ENCODE measurements at places on chromosomes 6 and 20. TPM values are rescaled to one million over a fixed set of nuclear protein-coding genes. Genes with fewer than 3 reads are reported as not detected.

The ZNF322 gene
- total RNA-seq: 28.3 TPM

DNA sequence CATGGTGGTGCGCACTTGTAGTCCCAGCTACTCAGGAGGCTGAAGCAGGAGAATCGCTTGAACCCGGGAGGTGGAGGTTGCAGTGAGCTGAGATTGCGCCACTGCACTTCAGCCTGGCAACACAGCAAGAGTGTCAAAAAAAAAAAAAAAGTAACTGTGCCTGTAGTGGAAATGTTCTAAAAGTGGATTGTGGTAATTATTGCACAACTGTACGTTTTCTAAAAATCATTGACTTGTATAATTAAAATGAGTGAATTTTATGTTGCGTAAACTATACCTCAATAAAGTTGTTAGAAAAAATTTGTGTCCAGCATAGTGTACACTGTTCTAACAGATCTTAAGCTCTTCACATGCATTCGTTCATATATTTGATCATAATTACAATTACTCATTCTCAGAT is 5.5 kb downstream of the SEC23B start:
- no peak for DNase-seq

The RPS6KA2 gene
- total RNA-seq: 4.2 TPM

- DNase-seq: no peak
These were observed 21.6 kb downstream of the KCNB1 start for GRCh38 chr20:49460916-49461315.

The RRBP1 gene
- 42.8 TPM for total RNA-seq

GRCh38 chr20:17871886-17872285 is 96.7 kb downstream of the SNX5 start:
- no peak for DNase-seq

The TMEM200A gene
- 1.9 TPM for total RNA-seq

DNA sequence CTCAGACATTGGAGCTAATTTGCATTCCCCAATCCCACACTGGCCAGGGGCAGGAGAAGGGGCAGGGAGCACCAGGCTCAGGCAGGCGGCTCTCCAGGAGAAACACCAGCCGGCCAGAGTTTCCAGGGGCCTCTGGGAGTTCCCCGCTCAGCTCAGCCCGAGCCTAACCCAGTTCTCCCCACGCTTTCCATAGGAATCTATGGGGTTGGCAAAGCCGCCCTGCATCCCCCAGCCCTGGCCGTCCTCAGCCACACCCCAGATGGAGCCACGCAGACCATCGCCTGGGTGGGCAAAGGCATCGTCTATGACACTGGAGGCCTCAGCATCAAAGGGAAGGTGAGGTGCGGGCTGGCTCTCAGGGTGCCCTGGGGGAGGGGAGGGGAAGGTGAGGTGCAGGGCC is 8.2 kb downstream of the NPEPL1 start:
- DNase-seq: no peak

DNA sequence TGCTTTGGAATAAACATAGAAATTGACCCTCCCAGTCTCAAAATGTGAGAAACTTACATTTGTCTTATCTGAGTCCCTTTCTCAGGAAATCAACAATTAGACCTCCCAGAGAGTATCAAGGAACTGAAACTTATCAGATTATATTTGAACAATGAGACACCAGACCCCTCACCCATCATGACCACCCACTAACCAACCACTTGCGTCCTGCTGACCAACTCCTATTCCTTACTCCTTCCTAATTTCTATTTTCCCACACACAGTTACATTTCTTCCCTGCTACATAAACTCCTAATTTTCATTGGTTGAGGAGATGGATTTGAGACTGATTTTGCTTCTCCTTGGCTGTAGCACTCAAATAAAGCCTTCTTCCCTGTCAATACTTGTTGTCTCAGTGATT is 97.9 kb downstream of the TPBG start:
- DNase-seq: peak; percentile 37

The ZNF311 gene
- not detected for total RNA-seq

The TAF8 gene
- total RNA-seq: 43.1 TPM

DNA sequence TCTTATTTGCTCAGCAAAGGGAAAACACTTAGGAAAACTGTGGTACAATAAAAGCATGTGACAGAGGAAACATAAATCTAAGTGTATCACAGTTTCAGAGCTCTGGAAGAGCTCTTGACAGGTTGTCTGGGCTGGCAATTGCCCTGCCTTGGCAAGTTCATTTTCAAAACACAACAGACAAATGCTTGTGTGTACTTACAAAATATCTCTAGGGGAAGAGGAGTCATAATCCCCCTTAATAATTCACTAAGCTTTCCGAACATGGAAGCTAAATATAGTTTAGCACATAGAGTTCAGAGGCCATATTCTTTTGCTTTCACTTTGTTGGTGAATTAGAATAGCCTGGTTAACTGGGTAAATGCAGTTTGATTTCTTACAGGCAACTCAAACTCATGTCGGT is 211.6 kb upstream of the THEMIS start:
- peak; percentile 5 for DNase-seq

DNA sequence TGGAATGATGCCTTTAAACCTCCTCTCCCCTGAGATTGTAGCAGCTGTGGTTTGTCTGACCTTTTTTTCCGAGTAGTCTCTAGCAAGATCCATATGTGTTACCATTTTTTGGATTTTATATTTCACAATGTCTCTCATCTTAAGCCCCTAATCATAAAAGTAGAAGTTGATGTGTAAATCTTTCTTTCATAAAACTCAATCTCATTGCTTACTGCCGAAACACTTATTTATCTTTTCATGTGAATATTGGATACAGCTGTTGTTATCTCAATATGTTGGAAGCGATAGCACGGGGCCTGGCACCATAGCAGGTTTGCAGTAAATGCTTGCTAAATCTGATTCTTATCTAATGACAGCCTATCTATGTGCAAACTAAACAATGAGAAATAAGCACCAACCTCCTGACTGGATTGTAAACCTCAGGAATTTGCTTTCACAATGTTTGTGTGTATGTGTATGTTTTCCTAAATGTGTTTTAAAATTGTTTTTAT is 14.2 kb downstream of the SMPDL3A start:
- DNase-seq: no peak

The TP53TG5 gene
- not detected for total RNA-seq

The SIRPG gene
- total RNA-seq: not detected

The ANKEF1 gene
- not detected for total RNA-seq

The CRISP2 gene
- not detected for total RNA-seq

DNA sequence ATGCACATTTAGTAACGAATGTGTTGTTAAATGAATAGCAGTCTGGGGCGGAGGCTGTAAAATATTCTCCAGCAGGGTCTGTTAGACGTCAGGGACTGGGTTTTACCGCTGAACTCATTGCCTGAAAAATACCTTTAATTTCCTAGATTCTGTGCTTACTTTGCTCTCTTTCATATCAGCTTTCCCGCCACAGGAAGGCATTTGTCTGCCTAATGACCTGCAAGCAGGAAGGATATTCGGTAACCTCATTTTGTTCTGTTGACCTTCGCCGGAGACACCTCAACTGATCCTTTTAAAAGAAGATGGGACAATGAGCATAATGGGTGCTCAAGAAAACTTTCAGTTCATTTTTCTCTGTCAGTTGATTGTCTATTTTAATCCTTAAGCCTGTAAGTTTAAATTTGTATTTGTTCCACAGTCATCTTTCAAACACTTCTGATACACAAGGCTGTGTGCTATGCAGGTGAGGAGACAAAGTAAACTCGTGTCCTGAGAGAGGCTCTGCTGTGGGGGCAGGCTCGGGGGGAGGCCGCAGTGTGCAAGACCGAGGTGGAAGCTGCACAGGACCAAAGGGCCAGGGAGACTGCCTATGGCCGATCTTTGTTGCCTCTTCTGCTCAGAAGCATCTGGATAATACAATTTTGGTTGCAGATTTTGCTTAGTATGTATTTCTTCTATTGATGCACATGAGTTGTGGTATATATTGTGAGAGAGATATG is 27.4 kb upstream of the SIM1 start:
- no peak for DNase-seq

DNA sequence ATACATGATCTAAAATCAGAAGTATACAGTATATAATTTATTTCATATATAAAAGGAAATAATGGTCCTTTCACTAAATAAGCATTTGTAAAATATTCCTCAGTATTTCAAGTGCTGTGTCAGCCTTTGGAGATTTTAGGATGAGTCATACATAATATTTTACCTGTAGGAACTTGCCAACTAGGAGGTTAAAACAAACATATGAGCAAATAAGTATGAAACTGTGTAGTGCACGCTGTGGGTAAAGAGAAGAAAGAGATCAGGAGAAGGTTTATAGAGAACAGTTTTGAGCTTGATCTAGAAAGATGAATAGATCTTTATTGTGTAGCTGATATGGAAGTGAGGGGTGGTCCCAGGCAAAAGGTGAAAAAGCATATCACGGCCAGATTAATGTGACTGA is 169.9 kb upstream of the RNF217 start:
- no peak for DNase-seq

DNA sequence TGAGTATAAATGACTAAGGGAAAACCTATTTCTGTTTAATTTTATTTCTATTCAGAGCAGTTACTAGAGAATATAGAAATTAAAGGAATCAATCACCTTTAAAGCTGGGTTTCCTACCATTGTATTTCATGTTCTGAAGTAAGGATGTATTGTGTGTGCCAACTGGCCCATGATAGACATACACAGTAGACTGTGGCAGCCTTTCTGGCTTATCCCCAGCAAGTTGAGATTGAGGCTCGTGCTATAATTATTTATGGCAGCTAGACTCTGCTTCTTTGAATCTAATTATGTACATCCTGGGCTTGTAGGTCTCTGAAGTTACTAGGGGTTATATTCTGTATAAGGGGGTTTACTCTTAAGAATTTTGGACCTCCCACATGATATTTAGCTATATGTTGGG is 44.4 kb downstream of the ZNF292 start:
- DNase-seq: no peak

- no peak for DNase-seq
These were observed 106.7 kb upstream of the CST7 start for GRCh38 chr20:24842274-24842917.

GRCh38 chr20:11000416-11000815 is 326.6 kb upstream of the JAG1 start:
- DNase-seq: no peak

GRCh38 chr6:75431379-75431778 is 62.2 kb downstream of the FILIP1 start:
- DNase-seq: peak; percentile 80

- no peak for DNase-seq
These were observed 304.2 kb upstream of the PRDM1 start for GRCh38 chr6:105781915-105782314.

The ID4 gene
- total RNA-seq: 0.66 TPM

GRCh38 chr6:106546691-106547414 is 82.4 kb downstream of the RTN4IP1 start:
- no peak for DNase-seq

- DNase-seq: no peak
These were observed 126.4 kb upstream of the MAFB start for GRCh38 chr20:40815156-40816038.

- DNase-seq: no peak
These were observed 80.3 kb downstream of the ZDHHC14 start for GRCh38 chr6:157461000-157461915.

The SOX12 gene
- 12.7 TPM for total RNA-seq

DNA sequence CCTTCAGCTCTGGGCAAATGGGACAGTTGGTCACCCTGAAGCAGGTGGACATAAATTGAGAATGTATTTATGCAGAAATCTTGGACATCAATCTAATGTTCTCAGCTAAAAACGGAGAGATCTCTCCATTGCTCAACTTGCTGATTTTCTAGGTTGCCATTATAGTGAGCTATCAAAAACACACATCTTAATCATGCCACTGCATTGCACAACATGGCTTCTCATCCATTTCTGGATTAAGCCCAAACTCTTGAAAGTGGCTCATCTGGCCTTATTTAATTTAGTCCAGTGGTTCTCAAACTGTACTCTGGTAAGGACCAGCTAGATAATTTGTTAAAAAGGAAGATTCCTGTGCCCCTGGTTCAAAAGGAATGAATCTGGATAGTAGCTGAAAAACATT is 324.9 kb upstream of the CITED2 start:
- no peak for DNase-seq

GRCh38 chr6:127102859-127103258 is 15.6 kb upstream of the RSPO3 start:
- DNase-seq: no peak

DNA sequence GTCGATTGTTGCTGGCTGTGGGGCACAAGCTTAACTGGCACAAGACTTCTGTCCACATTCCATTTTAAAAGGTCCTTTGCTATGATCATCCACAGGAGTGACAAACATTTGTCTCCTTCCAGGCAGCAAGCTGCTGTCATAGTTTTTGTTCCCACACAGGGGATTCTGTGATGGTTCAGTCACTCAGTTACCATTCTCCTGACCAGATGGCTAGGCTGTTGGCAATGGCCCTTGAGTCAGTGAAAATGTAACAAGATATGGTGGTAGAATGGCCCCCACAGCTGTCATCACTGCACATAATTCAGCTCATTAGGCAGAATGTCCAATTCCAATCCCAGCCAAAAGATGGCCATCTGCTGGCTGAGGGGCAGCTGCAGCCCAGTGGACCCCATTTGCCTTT is 13.7 kb downstream of the BPIFA1 start:
- peak; percentile 17 for DNase-seq

GRCh38 chr6:99612551-99613408 is 6.1 kb downstream of the PRDM13 start:
- peak; percentile 38 for DNase-seq

The HLA-DQB2 gene
- total RNA-seq: not detected

- DNase-seq: no peak
These were observed 456.8 kb upstream of the CHD6 start for GRCh38 chr20:42074944-42075343.

The EPB41L1 gene
- 6.7 TPM for total RNA-seq

Data from SJCRH30 (cell line).